Stimulated activated CD4-positive, alpha-beta T cell treated with anti-CD3 and anti-CD28 coated beads, Interleukin-12 subunit alpha, Interleukin-12 subunit beta, amount 100 ng/mL, for 24 hours (primary cell): ENCODE measurements at places on chromosomes 6 and 20.

DNA sequence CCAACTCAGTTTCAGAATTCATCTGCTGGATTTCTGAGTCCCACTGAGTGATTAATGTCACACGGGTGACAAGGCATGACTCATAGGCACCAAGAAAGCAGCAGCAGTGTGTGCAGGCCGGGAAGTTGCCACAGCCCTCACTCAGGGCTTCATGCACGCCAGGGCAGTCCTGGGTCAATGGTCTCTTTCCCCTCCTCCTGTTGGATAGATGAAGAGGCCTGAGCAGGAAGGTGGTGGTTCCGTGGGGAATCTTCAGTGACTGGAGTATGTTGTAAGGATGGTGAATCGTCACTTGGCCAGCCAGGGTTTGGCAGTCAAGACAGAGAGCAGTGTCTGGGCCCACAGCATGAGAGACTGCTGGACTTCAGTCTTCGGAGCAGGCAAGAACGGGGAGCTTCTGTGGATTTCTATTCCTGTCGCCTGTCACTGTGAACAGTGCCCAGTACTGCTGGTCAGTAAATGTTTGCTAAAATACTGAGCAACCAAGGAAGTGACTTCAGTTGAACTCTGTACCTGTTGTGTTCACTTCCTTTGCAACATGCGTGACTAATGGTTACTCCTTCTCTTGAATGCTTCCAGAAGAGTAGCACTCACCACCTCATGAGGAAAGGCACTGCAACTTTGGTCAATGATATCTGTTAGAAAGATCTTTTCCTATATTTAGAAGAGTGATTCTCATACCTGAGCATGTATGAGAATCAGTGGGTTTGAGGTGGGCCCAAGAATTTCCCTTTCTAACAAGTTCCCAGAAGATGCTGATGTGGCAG, 62.0 kb upstream of the CD93 start:
- no peak for DNase-seq

DNA sequence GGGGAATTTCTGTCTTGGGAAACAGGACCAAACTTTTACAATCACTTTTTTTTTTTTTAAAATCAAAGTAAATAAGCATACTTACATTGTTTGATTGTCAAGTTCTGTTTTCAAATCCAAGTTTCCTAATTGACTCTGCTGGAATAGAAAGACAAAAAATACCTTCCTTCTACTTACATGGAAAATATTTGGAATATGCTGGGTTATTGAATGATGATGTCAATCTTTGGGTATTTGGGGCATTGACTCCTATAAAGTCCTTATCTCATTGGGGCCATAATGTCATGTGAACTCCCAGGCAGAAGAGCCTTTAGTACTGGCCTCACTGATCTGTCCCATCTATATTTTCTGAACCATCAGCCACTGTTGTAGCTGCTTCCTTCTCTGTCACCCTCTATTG, 122.6 kb upstream of the NOX3 start:
- no peak for DNase-seq

GRCh38 chr6:113104541-113104940, 752.6 kb upstream of the MARCKS start:
- DNase-seq = no peak

DNA sequence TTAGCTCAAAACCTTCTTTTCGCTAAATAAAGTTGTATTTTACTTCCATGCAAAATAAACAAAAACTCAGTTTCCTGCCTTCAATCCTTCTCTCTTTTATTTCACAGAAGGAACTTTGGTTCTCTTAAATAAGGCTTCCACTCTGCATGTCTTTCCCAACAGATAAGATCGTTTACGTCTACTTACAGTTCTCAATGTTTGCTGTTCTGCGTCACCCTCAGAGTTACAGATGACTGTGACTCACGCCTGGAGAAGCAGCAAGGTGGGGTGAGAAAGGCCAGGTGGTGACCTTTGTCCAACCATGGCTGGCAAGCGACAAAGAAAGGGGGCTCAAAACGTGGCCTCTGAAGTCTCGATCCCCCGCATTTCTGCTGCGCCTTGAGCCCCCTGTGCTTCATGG, 51.4 kb upstream of the RPS6KA2 start:
- DNase-seq = no peak

DNA sequence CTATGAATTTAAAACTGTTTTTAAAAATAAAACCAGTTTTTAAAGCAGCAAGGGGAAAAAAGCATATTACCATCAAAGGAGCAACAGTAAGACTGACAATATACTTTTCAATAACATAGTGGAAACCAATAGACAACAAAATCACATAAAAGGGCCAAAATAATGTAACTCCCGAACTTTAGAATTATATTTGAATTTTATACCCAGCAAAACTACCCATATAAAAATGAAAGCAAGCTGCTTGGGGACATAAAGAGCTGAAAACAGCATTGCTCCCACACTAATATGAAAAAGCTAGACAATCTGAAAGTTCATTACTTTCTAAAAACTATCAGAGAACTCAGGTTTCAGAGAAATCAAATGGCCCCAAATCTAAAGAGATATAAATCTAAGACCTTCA, 199.4 kb upstream of the ARID1B start:
- DNase-seq = no peak

DNA sequence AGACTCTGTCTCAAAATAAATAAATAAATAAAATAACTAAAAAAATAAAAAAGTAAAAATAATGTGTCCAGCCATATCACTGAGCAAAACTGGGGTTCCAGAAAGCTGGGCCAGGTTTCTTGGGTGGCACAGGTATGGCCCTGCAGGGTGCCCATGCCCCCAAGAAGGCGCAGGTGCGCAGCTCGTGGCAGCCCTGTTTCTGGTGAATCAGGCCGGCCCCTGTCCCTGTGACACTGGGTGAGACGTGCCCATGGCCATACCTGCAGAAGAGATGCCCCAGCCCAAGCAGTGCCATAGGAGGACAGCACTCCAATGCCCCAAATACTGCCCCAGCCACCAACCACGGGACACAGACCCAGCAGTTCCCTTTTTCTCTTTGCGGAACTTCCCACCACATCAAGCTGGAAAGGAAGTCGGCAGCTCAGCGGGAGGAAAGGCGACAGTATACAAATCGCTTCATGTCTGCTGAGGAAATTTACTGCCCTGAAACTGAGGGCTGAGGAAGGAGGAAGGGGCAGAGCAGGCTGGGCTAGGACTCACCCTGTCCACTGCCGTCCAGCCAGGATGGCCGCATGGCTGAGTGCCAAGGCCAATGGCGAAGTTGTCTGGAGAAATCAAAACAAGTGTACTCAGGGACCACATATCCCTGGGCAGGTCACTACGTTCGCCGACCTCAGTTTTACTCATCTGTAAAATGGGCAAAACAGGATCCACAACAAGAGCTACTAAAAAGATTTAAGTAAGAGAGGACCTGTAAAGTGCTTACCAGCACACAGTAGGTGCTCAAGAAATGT, 55.4 kb downstream of the PREX1 start:
- DNase-seq = no peak

GRCh38 chr6:93293872-93294271, 125.5 kb downstream of the EPHA7 start:
- DNase-seq = no peak

DNA sequence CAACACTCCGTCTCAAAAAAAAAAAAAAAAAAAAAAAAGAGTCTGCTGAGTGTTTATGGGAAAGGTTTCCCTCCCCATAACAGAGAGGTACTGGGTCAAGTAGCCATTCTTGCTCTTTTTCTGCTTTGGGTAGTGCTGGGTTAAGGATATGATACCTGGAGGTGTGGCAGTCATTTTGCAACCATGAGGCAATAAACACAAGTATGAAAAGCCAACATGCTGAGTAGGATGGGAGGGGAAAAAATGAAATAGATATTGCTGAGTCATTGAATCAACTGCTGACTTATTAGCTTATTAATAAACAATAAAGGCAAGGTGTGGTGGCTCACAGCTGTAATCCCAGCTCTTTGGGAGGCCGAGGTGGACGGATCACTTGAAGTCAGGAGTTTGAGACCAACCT, 2.3 kb upstream of the TOMM34 start:
- no peak for DNase-seq

GRCh38 chr6:153003366-153003690, 819 bp upstream of the MTRF1L start:
- DNase-seq = no peak

GRCh38 chr6:143505537-143505936, 6.0 kb downstream of the FUCA2 start:
- no peak for DNase-seq

DNA sequence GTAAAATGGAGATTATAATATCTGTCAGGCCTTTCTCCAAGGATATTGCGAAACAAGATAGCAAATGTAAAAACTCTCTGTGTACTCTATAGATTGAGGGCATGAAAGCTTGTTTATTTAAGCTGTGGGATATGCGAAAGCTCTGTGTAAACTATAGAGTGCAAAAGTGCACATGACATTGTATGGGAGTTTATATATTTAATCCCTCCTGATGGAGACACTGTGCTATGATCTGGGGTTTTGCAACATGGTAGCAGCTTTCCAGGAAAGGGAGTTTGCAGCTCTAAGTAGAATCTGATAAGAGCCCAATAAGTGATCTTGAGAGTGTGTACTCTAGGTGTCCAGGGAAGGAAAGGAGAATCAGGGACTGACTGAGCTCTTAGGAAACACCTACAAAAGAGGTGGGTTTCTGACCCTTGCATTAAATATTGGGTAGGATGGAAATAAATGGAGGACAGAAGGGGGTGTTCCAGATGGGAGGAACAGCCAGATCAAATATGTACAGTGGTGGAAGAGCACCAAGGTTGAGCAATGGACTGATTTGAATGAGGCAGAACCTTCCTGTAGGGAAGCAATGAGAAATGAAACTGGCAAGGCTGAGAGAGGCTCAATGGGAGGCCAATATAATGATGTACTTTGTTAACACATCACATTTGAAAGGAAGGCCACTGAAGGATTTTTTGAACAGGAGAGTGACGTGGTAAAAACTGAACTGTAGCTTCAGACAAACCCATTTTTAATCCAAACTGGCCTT, 450.1 kb downstream of the GJA1 start:
- no peak for DNase-seq

- DNase-seq = no peak
Observed at GRCh38 chr6:31470801-31471200, 27.1 kb upstream of the MICB start.

DNA sequence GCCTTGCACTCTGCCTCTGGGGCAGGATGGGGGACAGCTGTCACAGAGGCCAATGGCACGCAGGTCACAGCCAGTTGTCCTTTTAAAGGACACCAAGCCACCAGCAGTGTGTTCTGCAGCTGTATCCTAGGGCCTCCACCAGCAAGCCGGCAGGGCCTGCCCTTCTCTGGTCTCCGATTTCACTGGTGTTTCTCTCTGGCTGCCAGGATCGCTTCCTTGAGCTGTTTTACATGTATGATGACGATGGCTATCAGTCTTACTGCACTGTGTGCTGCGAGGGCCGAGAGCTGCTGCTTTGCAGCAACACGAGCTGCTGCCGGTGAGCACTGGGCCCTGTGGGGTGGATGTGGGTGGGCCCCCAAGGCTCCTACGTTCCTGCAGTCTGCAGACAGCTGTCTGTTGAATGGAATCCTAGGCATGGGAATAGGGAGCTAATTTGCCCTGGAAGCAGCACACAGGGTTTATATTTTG, 22.7 kb upstream of the MAPRE1 start:
- DNase-seq = no peak

DNA sequence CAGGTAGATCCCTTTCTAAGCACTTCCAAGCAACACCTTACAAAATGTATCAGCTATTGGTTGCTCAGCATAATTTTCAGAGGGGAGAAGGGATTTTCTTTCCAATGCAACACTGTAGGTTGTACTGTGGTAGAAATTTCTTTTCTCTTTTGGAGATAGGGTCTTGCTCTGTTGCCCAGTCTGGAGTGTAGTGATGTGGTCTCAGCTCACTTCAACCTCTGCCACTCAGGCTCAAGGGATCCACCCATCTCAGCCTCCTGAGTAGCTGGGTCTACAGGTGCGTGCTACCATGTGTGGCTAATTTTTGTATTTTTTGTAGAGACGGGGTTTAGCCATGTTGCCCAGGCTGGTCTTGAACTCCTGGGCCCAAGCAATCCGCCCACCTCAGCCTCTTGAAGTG, 16.3 kb downstream of the RAD21L1 start:
- no peak for DNase-seq

GRCh38 chr6:25449774-25450173, 170.6 kb downstream of the CARMIL1 start:
- DNase-seq = no peak

DNA sequence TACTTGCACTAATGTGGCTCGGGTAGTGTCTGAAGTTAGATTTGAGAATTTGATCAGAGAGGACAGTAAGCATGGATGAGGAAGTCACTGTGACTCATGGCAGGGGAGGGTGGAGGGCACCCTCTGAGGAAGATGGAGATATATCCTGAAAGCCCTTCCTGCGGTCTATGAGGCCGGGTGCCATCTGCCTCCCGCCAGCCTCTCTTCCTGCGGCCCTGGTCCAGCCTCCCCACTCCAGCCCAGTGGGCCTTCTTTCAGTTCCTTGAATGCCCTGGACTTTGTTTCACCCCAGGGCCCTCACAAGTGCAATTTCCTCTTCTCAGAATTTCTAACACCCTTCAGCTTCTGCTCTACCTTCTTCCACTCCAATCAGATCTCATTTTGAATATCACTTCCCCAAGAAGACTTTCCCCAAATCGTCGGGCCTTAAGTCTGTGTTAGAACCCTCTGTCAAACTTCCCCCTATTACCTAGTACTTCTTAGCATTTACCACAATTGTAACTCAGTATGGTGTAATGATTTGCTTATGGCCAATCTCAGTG, 20.2 kb upstream of the TNFAIP3 start:
- no peak for DNase-seq

DNA sequence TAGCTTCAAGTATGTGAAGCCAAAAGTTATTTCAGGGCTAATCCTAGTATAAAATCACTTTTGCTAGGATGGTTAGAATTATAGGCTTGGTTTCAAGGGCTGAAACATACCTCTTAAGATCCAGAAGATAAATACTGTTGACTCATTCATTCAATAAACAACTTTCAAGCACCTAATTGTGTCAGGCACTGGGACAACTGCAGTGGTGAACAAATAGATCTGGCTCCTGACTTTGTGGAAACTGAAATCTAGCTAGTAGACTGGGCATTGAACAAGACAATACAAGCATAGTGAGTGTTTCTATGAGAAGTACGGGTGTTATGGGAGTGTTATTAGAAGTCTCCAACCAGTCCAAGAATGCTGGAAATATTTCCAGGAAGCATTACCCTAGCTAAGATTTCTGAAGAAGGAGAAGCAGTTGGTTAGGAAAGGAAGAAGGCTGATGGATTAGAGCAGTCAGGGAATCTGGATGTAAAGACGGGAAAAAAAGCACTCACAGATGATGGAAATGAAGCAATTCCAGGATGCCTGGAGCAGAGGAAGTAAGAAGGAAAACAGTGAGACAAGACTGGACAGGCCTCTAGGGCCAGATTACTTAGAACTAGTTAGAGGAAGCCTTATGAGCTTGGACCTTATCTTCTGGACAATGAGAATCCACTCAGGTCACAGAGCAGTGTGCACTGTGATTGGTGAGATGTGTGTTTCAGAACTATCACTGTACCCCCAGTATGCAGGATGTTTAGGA, 132.6 kb upstream of the RAB32 start:
- no peak for DNase-seq
